ENCODE measurements at places on chromosomes 11 and 22.
A peak's percentile ranks its signal among the peaks of the same experiment; 100 is the strongest.

DNA sequence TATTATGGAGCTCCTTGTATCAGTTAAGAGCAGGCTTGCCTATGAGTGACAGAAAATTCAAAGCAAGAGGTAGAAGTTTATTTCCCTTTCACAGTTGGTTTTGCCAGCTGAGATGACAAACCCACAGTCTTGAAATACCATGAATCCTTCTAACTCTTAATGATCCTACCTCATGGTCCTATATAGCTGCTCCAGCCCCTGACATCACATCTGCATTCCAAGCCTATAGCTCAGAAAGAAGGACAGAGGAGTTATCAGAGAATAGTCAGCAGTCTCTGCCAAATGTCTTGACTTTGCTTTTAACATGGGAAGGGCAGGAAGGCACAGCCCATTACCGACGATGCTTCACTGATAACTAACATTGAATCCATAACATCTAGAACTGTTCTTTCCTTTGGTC lies 76.2 kb downstream of the APIP start:
- no peak for DNase-seq

GRCh38 chr11:117842131-117842941 lies 17.8 kb upstream of the FXYD2 start:
- peak; percentile 14 for DNase-seq

- DNase-seq, result peak; percentile 53
Measured at GRCh38 chr11:114605370-114605769, 9.8 kb upstream of the NXPE4 start.

DNA sequence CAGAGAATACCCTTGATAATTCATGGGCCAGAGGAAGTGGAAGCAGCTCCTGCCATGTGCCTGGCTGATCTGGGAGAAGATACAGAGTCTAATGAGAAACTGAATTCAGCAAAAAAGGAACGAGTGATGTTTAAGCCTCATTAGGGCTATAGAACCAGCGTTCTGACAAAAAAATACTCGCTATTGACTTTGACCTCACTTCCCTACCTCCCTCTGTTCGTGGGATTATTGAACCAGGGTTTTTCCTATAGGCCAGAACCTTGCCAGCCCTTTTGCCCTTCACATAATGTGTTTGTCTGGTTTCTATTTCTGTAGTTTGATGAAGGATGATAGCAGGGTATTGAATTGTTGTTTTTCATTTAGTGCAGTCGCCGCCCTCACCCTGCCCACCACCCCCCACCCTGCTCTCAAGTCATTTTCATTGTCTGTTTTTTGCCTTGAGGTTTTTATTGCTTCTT lies 7.6 kb upstream of the RBFOX2 start:
- no peak for DNase-seq

Data from GM12865 (cell line).